ENCODE measurements at places on chromosomes 7 and 10.

DNA sequence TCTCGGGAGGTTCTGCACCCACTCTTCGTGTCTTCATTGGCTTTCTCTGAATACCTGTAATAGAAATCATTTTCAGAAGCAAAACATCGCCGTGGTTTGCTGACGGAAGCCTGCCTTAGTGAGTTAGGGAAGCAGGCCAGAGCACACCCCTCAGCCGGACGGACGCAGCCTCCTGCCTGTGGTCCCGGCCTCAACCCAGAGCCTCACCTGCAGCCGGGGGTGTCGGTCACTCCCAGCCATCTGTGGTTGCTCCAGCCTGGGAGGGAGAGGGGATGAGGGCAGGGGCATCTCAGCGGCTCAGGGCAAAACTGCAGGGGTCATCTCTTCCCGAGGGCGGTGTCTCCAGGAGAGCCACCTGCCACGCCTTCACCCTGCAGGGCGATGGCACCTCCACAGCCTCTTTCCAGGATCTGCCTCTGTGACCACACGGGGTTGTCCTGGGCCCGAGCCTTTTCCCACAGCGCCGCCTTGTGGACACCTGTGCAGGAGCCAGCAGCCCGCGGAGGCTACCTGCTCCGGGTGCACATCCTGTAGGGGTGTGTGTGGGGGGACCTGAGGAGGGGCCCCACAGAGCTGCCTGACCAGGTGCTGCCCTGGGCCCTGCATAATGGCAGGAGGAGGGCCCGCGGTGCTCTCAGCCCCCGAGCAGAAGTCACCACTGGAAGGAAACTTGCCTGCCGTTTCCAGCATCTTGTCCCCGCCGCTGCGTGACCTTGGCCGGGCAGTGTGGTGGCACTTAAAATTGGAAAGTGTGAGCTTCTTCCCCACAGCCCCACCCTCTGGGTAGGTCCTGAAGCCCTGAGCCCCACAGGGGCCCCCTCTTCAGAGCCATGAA, 21.6 kb upstream of the AP5Z1 start:
- peak; percentile 66 for DNase-seq

- peak; percentile 55 for DNase-seq
Measured at GRCh38 chr10:15344876-15345285, 26.2 kb downstream of the FAM171A1 start.

DNA sequence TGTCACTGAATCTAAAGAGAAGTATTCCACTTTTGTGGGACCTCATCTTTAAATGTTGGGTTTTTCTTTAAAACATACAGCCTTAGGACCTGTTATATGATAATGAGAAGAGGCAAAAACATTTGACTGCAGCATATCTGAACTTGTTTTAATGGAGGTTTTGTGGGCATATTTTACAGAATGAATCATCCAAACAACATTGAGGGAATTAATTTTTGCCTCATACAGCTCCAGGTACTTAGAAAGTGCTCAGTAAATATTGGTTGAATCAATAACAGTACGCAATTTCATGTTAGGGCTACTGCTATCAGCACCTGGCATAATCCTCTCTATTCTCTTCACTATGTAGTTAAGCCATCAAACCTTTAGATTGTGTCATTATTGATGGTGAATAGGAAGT, 115.9 kb downstream of the MALRD1 start:
- DNase-seq, result no peak

DNA sequence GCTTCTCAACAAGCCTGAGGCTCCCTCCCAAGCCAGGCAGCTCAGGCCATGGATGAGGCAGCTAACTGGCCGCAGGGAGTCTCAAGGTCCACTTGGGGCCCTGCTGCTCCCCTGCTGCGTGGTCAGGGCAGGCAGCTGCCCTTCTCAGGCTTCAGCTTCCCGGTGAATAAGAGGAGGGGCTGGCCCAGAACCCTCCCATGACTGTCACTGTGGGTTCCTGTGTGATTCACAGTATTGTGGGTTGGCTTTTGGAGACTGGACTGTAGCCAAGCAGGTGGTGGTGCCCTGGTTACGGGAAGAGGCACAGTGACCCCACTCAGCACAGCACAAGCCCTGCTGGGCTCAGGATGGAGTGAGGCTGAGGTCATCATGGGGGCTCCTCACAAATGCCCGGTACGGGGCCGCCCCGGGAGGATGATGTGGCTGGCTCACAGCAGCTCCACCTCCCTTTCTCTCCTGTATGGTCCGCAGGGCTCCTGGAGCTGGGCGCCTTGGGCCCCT, 189.8 kb downstream of the HECW1 start:
- DNase-seq, result no peak

DNA sequence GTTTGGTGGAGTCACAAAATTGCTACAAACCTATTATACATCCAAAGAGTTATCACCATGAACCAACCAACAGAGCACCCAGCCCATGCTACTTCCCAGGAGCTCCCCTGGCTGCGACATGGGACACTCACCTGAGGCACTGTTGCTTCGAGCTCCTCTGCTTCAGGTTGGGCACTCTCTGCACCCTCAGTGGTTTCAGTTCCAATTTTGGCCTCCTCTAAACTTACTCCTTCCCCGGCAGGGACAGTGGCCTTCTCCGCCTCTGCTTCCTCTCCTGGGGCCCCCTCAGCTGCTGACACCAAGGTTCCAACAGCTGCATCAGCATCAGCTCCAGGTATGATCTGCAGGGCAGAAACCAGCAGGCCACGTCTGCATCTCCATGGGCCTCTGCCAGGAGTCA, 120.4 kb upstream of the TARP start:
- DNase-seq, result no peak

Measured in erythroblast (primary cell).